ENCODE measurements at places on chromosomes 1 and 21.
A peak's percentile ranks its signal among the peaks of the same experiment; 100 is the strongest.

- DNase-seq = no peak
Observed at GRCh38 chr21:45254460-45254930, 33.2 kb downstream of the POFUT2 start.

- no peak for DNase-seq
Observed at GRCh38 chr1:74531796-74532195, 19.4 kb upstream of the LRRC53 start.

DNA sequence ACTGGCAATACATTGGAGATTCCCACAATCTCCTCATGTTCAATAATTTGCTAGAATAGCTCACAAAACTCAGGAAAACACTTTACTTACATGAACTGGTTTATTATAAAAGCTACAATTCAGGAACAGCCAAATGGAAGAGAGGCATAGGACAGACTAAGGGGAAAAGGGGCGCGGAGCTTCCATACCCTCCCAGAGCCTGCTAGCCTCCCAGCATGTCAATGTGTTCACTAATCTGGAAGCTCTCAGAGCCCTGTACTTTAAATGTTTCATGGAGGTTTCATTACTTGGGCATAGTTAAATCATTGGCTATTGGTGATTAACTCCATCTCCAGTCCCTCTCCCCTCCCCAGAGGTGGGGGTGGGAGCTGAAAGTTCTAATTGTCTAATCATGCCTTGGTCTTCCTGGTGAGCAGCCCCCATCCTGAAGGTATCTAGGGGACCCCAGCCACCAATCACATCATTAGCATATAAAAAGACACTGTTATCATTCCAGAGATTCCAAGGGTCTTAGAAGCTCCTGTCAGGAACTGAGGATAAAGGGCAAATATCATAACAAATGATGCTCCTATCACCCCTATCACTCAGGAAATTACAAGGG is 10.9 kb upstream of the DMRTB1 start:
- no peak for DNase-seq

DNA sequence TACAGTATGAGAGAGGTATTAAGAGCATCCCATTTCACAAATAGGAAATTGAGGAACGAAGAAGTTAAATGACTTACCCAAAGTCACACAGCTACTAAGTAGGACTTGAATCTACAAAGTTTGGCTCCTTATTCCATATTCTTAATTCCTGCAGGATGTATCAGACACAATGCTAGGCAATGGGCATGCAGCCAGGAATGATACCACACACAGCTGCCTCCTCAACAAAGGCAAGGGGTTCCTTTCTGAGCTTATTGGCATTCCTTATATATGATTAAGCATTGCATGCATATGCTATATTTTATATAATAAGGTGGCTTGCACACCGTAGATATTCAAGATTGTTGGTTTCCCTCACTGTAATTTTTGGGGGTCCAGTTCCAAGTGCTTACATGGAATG is 34.2 kb upstream of the JUN start:
- DNase-seq = no peak

DNA sequence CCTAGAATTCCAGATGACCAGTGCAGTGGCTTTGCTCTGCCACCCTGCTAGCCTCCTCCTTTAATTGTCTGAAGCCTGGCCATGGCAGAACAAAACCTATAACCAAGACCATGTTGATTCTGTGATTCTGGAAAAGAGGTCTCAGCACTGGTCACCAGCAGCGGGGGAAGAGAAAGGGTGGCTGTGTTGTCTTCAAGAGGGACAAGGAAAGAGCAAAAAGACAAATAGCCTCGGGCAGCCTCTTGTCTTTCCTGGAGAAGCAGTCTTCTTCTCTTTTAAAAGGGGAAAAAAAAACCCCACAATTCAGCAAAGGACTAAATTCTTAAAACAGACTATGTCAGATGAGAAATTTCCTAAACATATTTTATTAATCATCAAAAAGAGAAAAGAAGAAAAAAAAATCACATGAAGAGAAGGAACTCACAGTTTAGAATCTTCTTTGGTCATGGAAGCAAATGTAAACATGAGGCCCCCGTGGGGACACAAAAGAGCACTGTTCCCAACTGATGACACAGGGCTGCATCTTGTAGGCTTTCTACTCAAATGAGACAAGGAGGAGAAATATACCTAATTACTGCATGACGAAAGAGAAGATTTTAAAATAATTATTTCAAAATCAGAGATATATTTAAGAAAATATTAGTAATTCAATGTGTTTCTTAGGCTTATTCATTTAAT is 36.3 kb upstream of the RAP1GAP start:
- DNase-seq = no peak

GRCh38 chr1:40976952-40977690 is 2.4 kb upstream of the CTPS1 start:
- DNase-seq = no peak

GRCh38 chr1:6603238-6603914 is 707 bp upstream of the KLHL21 start:
- peak; percentile 73 for DNase-seq

DNA sequence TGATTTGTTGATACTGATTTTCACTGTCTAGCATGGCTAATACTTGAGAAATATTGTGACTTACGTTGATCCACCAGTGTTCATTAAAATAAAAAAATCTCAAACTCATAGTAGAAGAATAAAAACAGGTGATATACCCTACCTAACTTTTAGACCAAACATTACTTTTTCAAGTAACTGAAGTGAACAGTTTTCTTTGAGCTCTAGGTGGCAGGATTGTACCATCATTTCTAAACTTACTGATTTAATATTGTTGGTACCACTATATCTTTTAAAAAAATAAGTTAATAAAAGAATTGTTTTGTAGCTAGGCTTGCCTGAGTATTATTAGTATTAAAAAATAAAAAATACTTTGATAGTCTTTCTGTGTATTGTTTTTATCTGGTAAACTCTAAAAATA is 21.5 kb downstream of the CDC73 start:
- DNase-seq = no peak
